ENCODE measurements at places on chromosomes 4 and X.

DNA sequence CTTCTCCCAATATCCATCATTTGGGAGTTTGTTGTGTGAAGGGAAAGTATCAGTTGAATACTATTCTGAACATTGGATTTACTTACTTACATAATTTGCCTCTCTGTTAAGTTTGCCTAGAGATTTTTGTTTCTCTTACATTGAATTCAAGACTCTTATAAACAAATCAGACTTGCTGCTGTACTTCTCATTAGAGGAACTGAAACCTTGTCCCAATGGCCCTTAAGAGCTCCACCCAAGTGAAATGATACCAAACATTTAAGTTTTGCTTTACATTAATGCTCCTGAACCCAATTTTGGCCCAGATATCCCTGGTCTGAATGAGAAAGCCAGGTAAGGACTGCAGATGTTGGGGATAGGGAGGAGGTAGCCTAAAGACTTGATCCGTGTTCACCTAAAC is 32.0 kb downstream of the HAND2 start:
- DNase-seq: no peak

GRCh38 chr4:140149846-140150635 is 3.9 kb downstream of the MAML3 start:
- DNase-seq: peak; percentile 90

GRCh38 chr4:76616526-76616925 is 181.5 kb downstream of the SHROOM3 start:
- no peak for DNase-seq

DNA sequence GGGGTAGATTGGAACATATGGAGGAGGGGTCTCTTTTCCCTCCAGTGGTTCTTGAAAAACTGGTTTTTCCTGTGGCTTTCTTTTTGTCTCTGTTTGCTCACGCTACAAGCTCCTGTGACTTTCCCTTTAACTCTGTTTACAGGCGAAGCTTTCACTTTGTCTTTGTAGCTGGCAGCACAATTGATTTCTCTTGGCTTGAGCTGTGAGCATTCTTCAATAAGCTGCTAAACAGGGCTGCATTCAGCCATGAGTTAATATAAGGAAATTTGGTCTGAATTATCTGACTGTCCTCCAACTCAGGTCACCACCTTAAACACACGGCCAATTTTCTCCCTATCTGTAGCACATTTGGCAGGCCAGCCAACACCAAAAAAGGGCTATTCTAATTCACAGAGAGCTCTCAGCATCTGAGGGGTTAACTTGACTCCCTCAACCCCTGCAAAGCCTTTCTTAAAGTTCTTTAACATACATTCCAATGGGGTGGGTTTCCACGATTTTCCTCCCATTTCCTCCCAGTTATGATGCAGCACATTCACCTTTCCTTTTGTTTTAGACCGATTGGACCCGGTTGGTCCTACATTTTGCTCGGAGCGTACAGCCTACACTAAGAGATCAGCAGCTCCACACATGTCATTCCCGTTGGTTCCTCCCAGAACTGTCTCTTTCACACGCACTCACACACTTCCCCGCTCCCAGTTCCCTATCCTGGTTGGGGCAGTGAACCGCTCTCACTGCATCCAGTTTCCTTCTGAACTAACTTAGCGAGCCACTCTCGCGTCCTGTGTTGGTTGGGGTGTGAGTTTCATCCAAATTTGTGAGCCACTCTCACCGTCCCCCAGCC is 45.4 kb downstream of the UGT2A3 start:
- DNase-seq: no peak

GRCh38 chr4:98516042-98516440 is 142.4 kb downstream of the TSPAN5 start:
- no peak for DNase-seq

DNA sequence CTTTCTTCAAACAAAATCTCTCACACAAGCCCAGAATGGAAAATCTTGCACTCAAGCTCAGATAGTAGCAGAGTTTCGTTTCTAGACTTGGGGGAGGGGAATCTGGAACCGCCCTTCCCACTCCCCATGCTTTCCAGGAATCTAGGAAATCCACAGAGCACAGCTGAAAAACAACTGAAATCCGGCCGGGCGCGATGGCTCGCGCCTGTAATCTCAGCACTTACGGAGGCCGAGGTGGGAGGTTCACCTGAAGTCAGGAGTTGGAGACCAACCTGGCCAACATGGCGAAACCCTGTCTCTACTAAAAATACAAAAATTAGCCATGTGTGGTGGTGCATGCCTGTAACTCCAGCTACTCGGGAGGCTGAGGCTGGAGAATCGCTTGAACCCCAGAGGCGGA is 127.3 kb upstream of the SLC34A2 start:
- no peak for DNase-seq

DNA sequence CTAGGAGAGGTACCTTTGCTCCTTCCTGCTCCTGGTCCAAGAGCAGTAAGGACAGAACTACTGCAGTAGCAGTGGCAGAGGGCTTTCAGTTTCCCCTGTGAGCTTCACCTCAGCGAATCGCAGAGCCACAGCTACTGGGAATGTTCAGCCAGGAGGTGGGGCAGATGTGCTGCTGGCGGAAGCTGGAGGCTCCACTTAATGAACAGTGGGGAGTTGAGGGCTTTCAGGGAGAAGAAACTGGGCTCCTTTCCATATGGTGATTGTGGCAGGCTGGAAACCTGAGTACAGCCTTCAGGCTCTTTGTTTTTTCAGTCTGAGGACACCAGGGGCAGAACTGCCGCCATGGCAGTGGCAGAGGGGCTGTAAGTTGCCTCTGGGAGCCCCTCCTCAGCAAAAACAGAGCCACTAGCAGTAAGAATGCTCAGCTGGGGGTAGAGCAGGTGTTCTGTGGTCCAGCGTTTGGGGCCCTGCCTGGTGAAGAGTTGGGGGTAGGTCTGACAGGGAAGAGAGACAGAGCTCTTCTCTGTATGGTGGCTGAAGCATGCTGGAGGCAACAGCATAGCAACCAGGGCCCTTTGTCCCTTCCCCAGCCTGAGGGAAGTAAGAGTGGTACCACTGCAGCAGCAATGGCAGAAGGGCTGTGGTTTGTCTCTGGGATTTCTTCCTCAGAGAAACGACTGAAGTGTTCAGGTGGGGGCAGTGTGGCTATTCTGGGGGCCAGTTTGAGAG is 106.0 kb upstream of the GRXCR1 start:
- DNase-seq: no peak

DNA sequence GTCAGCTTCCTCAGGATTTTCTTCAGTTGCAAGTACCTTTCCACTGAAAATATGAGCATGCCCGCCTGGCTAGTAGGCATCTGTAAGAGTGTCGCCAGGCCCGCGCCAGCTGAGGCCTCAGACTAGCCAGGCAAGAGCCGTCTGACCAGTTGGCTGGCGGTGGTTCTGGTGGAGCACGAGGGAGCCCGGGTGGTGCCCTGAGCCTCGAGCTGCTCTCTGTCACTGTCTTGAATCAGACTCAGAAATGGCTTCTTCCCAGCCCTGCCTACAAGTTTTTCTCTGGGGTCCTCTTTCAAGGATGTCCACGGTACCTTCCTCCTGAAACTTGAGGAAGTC is 11.9 kb downstream of the GRPEL1 start:
- DNase-seq: peak; percentile 88

DNA sequence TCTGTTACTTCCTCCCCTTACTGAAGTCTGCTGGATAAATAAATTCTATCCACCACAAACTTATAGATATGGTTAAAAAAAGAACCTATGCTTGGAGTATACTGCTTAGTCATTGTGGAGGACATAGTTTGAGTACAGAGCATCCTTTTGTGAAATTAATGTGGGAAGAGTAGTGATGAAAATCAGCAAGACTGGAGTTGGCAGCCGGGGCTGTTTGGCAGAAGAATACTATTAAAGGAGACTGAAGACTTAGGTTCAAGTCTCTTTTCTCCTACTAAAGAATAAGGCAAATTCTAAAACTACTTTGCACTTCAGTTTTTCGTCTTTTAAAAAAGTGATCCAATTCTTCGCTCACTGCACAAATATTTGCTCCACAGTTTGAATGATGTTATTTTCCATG is 326.6 kb upstream of the ATOH1 start:
- DNase-seq: no peak

GRCh38 chrX:128698573-128699181 is 646.5 kb upstream of the ACTRT1 start:
- no peak for DNase-seq

- DNase-seq: no peak
Observed at GRCh38 chr4:118889312-118889691, 648 bp downstream of the SYNPO2 start.

DNA sequence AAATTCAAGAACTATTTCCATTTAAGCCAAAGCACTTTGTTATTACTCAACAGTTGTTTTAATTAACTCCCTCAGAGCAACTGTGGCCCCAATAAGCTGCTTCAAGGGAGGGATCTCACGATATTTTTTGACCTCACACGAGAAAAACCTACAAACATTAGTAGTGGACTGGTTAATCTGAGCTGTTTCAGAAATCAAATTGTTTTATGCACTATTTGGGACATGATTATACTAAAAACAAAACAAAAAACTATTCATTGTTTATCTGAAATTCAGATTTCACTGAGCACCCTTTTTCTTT is 74.3 kb downstream of the DCHS2 start:
- DNase-seq: no peak

- no peak for DNase-seq
Observed at GRCh38 chrX:16445166-16445752, 204.7 kb upstream of the S100G start.

- no peak for DNase-seq
Observed at GRCh38 chr4:110510955-110511544, 35.1 kb downstream of the ENPEP start.

GRCh38 chrX:4762196-4762595 is 1048.7 kb upstream of the PRKX start:
- DNase-seq: no peak

GRCh38 chr4:109701566-109702410 is 1.5 kb downstream of the CASP6 start:
- DNase-seq: no peak

- DNase-seq: no peak
Observed at GRCh38 chrX:1323315-1323714, 13.3 kb upstream of the IL3RA start.

- no peak for DNase-seq
Observed at GRCh38 chr4:41339812-41340809, 83.4 kb downstream of the UCHL1 start.

DNA sequence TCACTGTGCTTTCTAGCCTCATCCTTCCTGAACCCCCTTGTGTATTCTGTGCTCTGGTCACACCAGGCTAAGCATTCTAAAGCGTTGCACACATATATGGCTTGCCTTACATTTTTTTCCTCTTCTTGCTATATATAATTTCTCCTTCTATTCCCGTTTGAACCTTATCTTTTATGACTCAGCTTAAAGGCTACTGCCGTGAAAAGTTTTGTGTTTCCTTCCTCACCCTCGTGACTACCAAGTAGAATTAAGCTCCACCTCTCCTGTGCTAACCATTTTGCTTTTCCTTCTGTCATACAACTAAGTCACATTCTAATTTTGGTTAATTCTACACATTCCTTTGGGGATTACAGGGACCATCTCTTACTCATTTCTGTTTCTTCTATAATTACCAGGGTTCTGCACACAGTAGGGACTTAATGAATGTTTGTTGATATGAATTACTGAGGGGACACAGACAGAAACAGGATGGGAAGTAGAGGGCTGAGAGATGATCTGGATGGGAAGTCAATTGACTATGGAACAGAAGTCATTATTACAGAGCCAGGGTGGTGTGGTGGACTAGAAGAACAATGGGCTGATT is 67.1 kb downstream of the DOCK11 start:
- DNase-seq: no peak
